ENCODE measurements at places on chromosomes 5 and 9.
A peak's percentile ranks its signal among the peaks of the same experiment; 100 is the strongest.

DNA sequence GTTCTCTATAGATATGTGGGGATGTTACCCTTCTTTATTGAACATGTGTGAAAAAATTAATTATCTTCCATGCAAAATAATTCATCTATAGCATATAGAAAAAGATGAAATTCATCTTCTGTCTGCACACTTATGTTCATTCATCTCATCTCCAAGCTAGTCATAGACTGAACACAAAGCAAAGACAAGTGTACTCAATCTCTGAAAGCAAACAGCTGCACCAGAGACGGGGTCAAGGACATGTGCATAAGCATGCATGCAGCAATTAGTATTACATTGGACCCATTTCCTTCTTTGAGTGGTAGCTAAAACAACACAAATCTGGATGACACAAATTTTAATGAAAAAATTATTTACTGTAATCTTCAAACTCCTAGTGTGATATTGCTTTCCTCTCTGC lies 547.0 kb upstream of the COX7C start:
- DNase-seq: no peak

- DNase-seq: no peak
Measured at GRCh38 chr5:74243634-74244033, 396.9 kb downstream of the ENC1 start.

GRCh38 chr5:123429993-123430392 lies 6.8 kb upstream of the CEP120 start:
- peak; percentile 23 for DNase-seq

- no peak for DNase-seq
Measured at GRCh38 chr5:137248527-137248926, 250.6 kb downstream of the SPOCK1 start.

DNA sequence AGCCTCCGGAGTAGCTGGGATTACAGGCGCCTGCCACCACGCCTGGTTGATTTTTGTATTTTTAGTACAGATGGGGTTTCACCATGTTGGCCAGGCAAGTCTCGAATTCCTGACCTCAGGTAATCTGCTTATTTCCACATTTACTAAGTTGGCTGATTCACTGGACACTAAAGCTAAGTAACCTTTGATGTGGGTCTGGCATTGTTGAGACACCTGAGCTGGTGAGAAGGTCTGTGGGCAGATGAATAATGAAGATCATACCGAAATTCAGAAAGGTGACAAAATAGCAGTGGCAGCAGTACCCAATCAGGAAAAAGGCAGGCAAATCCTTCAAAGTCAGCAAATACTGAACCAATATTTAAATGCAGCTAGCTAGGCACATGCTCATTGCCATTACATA lies 210.6 kb upstream of the ZNF608 start:
- no peak for DNase-seq

DNA sequence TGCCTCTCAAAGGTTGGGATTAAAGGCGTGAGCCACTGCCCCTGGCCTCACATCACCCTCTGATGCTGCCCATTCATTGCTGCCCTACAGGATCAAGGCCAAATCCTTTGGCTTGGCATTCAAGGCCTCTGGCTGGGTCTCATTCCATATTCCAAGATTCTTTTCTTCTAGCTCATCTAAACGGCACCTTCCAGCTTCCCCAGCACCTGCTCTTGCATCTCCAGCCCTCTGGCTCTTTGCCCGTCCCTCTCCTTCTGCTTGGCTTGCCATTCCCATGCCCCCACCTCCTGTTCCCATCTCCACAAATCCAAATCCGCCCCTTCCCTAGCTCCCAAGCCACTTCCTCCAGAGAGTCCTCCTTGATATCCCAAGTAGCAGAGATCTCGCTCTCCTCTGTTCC lies 33.1 kb downstream of the CORO2A start:
- no peak for DNase-seq

- no peak for DNase-seq
Measured at GRCh38 chr5:121630402-121630801, 221.3 kb upstream of the FTMT start.
